ENCODE measurements at places on chromosomes 16 and 17.
A peak's percentile ranks its signal among the peaks of the same experiment; 100 is the strongest.

DNA sequence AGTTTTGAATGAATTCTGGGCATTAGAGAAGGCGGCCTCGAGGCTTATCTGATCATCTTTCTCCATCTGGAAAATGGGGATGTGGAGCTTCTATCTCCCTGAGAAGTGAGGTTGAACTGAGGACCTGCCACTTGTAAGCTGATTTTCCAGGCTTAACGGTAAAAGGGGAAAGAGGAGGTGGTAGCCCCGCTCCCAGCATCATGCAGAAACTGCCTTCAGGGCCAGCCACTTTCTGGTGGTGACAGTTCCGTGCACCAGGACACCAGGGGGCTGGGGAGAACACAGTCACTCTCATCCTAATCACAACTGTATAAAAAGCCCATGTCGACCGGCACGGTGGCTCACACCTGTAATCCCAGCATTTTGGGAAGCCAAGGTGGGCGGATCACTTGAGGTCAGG, 20.9 kb upstream of the CPSF4L start:
- DNase-seq, result no peak

DNA sequence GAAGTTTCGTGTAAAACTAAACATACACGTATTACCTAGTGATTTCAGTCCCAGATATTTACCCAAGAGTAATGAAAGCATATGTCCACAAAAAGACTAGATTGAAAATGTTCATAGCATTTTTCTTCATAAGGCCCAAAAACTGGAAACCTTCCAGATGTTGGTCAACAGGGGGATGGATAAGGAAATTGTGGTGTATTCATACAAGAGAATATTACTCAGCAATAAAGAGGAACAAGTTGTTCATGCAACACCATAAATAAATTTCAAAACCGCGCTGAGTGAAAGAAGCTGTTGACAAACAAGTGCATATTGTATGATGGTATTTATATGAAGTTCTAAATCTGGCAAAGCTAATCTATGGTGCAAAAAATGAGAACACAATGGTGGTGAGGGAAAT, 54.1 kb upstream of the NFAT5 start:
- DNase-seq, result no peak

GRCh38 chr16:6131526-6132050, 1034.0 kb upstream of the EEF2KMT start:
- DNase-seq, result no peak

- DNase-seq, result peak; percentile 72
Measured at GRCh38 chr17:39225959-39226683, 376 bp upstream of the STAC2 start.
